ENCODE measurements at places on chromosomes 5 and 9.

DNA sequence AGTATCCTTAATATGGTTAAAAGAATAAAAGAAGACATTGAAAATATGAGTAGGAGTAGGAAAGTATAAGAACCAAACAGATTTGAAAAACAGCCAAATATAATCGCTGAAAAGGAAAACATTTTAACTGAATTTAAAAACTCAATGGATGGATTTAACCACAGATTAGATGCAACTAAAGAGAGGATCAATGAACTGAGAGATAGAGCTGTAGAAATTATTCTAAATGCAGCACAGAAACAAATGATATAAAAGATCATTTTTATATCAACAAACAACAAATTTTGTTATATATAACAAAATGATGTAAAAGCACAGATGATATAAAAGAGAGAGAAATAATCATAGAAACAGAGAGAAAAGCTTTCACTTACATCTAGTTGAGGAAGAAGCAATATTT is 29.3 kb upstream of the COL5A1 start:
- DNase-seq = no peak

DNA sequence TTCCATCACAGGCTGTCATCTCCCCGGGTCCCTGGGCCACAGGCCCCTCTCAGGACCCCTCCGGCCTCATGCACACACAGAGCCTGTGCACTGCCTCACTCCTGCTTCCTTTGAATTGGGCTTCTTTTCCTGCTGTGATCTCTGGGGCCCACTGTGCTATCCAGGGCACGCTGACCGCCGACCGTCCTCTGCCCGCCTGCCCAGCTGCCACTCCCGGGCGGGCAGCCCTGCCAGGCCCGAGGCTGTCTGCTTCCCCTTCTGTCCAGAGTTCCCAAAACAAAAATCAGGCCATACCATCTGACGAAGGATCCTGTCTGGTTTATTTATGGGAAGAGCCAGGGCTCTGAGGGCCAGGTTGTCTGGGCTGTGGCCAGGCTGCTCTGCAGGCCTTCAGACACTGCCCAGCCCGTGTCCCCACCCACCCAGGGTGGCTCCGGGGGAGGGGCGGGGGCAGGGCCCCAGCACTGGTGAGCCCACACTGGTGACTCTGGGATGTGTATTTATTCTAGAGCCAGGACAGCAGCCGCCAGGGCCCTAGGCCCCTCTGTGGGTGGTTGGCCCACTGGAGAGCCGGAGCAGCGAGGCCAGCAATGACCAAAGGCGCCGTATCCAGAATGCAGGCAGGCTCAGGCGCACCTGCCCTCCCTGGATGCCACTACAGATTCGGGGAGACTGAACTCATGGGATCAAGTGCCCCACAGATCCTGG is 57.0 kb downstream of the ADAMTS2 start:
- no peak for DNase-seq

- no peak for DNase-seq
These were observed 4.4 kb downstream of the CEP72 start for GRCh38 chr5:616484-617039.

DNA sequence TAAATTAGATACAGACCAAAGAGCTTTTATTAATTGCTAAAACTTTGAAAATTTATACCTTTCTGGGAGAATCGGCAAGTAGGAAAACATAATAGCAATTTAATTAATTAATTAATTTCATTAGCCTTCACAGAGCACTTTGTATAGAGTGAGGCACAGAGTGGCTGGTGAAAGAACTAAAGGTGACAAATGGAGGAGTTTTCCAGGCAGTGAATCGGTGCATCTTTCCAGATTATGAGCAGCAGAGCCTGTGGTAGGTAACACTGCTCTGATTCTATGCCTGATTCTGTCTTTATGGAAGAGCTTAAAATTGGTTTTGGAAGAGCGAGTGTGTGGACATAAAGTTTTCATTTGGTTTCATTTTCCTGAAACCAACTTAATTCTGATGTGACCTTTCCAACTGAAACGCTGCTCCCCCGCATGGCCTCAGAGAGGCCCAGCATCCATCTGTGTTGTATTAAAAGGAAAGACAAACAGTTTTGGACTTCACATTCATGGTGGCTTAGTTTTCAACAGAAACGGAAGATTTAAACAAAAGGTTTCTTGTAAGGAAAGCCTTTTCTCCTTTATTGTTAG is 188.9 kb upstream of the RPS23 start:
- no peak for DNase-seq

DNA sequence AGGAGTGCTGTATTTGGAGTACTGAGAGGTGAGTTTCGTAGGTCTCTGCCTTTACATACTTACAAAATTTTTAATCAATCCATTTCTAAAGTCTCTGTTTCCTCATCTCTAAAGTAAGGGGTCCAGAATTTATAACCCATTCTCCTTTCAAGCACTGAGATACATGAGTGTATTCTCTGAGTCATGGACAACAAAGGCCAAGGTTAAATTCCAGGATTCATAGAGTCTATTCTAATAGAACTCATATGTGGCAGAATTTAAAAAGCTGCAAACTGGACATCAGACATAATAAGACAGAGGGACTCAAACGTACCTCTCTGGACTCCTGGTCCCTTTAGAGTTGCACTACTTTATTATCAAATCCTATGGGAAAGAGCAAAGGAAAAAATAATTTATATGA is 112.5 kb upstream of the SLIT3 start:
- DNase-seq = no peak

DNA sequence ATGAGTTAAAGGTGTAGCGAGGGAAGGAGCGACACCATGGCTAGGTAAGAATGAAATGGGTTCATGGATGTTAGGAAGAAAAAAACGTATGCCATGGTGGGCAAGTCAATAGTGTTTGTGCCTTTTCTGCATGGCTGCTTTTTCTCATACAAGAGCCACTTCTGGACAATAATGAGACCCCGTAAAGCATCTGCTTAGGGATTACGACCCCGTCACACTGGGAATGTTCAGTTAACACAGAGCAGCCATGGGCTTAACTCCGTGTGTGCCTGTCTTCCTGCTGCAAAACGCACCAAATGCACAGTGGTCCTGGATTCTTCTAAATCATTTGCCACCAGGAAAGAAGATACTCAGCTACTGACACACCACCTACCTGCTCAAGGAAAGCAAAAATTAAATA is 81.8 kb downstream of the NFIB start:
- DNase-seq = no peak

DNA sequence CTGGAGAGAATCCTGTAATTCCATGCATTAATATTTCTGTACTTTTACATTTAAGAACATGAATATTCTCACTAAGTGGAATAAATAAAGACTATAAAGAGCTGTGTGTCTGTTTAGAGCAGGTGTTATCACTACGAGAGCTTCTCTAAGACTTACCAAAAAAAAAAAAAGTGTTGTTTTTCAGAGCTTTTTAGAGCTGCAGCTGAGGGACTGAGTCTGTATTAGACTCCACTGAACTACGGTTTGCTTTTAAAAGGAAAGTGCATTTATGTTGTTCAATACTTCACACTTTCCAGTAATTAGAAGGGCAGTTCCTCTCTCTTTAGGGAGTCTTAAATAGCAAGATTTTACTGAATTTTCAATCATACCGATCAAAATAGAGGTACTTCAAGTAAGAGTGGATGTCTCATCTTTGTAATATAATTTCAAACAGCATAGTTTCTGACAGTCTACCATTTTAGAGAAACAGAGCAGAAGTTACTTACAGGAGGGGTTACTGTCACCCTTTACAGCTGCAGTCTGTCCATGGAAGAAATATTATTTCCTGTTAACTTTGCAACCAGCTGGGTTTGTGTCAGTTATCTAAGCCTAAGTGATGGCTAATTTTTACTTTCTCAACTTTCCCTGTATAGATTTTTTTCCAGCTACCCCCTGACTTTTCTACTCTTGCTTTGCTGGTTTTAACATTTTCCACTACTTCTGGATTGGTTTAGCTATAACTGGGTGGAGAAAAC is 2.4 kb downstream of the SYK start:
- DNase-seq = no peak
